ENCODE measurements at places on chromosomes 16 and 17. TPM values are rescaled to one million over a fixed set of nuclear protein-coding genes. Genes with fewer than 3 reads are reported as not detected.

CACNG5 gene
- not detected for total RNA-seq

LLGL2 gene
- total RNA-seq: 3.6 TPM

SLC38A8 gene
- 0.78 TPM for total RNA-seq

MPV17L gene
- 6.1 TPM for total RNA-seq

TEKT5 gene
- not detected for total RNA-seq

CHP2 gene
- total RNA-seq: not detected

PRAC2 gene
- not detected for total RNA-seq

ASGR2 gene
- total RNA-seq: 0.40 TPM

CCL1 gene
- total RNA-seq: not detected

- no peak for DNase-seq
These were observed 66.5 kb downstream of the GNAO1 start for GRCh38 chr16:56257666-56258342.

DNA sequence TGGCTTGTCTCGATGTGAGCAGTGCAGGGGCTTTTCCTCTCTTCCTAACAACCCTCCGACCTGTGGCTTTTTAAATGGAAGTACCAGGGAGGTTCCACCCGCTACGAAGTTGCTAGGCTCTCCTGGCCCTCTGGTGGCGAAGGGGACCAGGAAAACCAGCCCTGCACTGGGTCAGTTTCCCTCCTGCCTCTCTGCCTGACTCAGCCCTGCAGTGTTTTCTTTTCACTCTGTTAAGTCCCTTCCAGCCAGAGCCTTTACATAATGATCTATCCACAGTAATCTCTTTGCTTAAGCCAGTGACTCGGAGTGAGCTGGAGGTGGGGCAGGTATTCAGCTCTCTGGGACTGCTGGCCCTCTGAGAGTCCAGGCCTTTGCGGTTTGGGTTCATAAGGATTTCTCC is 331.3 kb upstream of the EEF2KMT start:
- DNase-seq: no peak

DNA sequence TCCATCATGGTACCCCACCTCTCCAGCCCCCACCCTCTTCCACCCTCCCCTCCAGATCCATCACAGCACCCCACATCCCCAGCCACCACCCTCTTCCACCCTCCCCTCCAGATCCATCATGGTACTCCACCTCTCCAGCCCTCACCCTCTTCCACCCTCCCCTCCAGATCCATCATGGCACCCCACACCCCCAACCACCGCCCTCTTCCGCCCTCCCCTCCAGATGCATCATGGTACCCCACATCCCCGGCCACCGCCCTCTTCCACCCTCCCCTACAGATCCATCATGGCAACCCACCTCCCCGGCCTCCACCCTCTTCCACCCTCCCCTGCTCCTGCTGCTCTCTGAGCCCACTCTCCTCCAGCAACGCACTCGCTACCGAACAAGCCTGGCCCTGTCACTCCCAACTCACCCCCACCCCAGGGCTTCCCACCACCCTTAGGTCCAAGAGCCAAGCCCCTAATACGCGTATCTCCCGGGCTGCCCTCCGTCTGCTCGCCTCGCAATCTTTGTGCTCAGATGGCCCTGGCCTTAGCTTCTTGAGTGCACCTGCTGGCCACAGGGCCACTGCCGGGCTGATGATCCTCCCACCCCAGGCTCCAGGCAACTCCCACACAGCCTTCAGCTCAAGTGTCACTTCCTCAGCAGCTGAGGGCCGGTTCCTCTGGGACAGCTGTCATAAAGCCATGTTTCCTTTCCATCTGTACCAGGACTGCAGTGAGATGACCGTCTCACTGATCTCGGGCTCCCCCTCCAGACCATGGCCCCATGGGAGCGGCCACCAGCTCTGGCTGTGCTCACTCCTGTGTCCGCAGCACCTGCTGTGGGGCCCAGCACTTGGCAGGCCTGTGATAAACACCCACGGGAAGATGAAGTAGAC is 25.5 kb downstream of the KDM8 start:
- DNase-seq: peak; percentile 72

GRCh38 chr16:67541391-67542263 is 13.0 kb downstream of the RIPOR1 start:
- no peak for DNase-seq

- no peak for DNase-seq
These were observed at the start of gene PMFBP1 for GRCh38 chr16:72172105-72173034. PMFBP1 (minus strand) TSS chr16:72172155; CDS start chr16:72171208, 947 bp downstream.

GRCh38 chr17:49447628-49448302 is 33.1 kb upstream of the PHB1 start:
- no peak for DNase-seq

DNA sequence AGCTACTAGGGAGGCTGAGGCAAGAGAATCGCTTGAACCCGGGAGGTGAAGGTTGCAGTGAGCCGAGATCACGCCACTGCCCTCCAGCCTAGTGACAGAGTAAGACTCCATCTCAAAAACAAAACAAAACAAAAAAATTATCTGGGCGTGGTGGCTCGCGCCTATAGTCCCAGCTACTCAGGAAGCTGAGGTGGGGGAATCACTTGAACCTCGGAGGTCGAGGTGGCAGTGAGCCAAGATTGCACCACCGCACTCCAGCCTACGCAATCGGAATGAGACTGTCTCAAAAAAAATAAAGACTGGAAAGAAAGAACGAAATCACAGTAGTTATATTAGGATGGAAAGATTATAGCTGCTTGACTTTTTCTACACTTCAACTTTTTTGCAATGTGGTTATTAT is 18.9 kb downstream of the COG1 start:
- DNase-seq: no peak

GRCh38 chr16:4373909-4374742 is 2.5 kb downstream of the VASN start:
- peak; percentile 85 for DNase-seq

DNA sequence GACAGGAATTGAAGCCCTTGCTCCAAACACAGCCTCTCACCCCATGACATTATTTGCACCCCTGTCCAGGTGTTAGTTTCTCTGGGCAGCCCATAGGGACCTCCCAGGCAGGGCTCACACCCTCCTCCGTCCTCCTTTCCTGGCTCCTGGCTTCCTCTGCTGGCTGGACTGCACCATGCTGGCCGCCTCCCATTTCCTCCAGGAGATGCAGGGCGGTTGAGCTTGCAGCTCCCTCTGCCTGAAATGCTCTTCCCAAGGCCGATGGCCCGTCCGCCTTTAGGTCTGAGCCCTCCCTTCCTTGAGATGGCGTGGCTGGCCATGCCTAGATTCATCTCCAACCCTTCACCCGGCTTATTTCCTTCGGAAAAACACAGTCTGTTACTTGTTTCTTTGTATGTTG is 334.8 kb downstream of the SNX29 start:
- peak; percentile 51 for DNase-seq

DNA sequence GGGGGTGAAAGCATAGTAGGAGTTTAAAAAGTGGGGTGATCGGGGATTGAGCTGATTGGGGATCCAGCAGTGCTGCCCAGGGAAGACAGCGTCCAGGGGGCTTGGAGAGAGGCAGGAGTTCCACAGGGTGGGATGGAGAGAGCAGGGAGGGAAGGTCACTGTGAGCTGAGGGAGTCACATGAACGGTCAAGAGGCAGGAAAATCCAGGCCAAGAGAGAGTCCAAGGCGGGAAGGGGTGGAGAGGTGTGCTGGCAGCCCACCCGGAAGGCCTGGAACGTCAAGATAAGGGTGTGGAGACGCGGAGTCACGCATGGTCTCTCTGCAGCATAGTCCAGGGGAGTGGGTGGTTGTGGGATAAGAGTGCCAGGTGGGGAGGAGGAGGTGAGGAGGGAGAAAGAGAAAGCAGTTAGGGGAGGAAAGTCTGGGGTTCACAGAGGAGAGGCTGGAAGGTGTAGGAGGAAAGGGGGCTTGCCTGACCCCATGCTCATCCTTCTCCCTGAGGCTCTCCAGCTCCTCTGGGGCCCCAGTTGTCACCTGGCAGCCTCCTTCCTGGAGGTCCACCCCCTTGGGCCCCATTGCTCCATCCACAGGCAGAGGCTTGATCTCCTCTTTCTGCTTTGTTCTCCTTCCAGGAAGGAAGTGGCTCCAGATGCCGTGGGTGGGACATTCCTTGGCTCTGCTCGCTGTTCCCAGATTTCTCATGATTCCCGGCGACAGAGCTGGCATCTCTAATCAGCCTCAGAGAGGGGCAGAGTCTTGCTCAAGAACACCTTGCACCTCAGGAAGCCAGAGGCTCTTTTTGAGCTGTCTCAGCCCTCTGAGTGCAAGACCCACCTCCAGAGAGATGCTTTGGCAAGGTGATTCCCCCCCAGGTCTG is 28.7 kb downstream of the CCR7 start:
- DNase-seq: peak; percentile 69

DNA sequence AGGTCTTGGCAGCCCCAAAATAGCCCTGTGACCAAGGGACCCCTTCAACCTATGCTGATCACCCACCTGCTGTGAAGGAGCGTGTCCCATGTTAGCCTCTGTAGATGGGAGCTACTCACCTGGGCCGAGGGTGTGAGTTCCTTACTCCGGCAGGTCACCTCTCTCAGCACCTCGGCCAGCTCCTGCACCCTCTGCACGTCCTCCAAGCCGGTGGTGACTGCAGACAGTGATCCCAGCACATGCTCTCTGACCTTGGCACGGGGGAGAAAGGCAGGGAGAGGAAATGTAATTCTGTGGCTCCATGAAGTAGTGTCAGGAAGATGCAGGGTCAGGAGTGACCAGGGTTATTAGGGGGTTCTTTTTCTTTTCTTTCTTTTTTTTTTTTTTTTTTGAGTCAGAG is 67.7 kb upstream of the BCO1 start:
- DNase-seq: no peak

DNA sequence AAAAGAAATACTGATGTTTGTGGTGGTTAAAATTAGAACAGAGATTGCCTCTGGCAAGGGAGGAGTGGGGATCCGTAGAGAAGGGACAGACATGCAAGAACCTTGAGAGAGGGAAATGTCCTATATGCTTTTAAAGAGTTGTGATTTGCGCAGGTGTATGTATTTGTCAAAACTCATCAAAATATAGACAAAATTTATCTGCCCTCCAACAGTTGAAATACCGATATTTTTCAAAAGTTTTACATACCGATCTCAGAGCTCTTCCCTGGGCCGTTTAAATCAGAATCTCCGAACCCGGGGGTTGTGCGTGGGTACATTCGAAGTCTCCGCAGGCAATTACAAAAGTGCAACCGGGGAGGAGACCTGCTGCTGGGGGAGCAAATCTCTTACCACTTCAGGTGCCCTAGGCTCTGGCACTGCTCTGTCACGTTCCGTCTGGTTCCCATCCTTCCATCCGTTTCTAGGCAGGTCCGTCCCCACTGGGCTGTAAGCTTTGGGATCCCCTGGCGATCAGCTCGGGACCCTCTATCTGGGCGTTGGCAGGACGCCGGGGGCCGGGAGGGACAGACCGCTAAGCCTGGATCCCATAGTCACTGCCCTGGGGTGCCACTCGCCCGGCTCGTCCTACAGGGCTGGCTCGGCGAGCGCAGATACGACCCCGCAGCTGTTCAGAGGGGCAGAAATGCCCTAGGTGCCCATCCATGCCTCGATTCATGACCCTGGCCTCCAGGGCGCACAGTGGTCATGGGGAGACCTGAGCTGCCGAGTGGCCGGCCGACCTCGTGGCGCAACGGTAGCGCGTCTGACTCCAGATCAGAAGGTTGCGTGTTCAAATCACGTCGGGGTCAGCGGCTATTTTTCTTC is 4.2 kb downstream of the BORCS6 start:
- DNase-seq: peak; percentile 92

- DNase-seq: no peak
These were observed 7.8 kb upstream of the HSD17B1 start for GRCh38 chr17:42544874-42545283.

- DNase-seq: no peak
These were observed 40.5 kb downstream of the FTO start for GRCh38 chr16:53744449-53744848.

DNA sequence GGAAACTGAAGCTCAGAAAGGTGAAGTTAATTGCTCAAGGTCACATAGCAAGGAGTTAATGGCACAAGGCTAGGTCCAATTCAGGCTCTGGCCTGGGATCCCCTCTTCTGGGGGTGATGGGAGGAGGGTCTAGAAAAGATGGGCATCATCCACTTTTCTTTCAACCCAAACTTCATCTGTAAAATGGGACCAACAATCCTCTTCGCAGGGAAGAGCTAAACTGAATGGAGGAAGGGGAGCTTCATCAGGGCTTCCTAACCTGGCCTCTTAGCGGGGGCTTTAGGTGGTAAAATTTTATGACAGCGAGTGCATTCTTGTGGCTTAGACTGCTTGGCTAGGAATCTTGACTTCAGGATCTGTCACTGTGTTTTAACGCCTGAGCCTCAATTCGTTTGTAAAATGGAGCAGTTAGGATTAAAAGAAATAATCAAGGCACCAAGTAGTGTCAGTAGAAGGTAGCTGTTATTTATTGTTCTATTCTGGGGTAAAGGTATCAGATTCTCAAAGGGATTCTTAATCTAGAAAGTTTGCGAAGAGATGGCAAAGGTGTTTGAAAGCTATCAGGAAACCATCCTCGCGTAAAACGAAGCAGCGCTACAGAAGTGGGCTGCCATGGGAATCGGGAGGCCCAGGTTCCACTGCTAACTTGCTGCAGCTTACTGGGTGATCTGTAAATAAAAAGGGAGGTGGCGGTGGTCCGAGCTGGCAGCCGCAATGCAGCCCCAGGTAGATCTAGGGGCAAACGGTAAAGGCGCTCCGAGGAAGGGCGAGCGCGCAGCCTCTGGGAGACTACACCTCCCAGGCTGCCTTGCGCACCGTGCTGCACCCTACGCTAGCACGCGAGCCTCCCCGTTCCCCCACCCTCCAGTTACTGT is 1.5 kb upstream of the SRCAP start:
- DNase-seq: no peak

DNA sequence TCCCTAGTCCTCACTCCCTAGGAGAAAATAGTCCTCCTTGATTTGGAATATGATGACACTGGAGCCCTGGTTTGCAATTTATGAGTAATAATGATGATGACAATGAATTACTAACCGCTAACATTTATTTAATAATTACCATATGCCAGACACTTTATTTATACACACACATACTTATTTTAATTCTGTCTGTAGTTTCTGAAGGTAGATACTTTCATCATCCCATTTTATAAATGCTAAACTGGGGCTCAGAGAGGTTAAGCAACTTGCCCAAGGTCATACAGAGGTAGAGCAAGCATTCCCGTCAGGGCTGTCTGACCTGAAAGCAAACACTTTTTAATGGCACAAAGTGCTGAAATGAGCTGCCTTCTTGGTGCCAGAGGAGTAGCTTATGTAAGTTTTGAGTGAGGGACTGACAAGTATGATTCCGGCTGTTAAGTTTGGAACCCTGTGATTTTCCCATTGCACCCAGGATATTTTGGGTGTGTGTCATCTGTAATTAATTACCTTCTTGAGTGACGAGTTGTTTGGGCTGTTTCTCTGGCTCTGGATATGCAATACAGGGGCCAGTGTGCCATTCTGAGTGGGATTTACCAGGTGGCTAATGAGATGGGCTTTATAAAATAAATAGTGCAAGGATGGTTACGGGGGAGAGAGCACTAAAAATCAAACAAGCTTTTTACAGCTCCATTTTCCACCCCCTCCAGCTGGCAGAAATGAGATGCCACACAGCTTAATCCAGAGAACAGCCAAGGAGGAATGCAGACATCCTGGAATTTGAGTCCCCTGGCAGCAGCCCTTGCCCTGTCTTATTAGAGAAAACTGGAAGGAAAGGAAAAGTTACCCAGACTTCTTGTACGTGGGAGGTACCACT is 211.8 kb downstream of the SNX29 start:
- DNase-seq: no peak

GRCh38 chr17:70434536-70435490 is 265.5 kb downstream of the KCNJ2 start:
- DNase-seq: no peak

GRCh38 chr17:76152591-76152990 is 11.5 kb upstream of the FOXJ1 start:
- DNase-seq: no peak

GRCh38 chr17:12584727-12585126 is 81.0 kb upstream of the MYOCD start:
- DNase-seq: no peak

GRCh38 chr17:44636562-44636961 is 19.7 kb upstream of the MEIOC start:
- no peak for DNase-seq
